ENCODE measurements at places on chromosomes 3 and 15.

GRCh38 chr3:115977866-115978265 is 354.6 kb downstream of the GAP43 start:
- no peak for DNase-seq

DNA sequence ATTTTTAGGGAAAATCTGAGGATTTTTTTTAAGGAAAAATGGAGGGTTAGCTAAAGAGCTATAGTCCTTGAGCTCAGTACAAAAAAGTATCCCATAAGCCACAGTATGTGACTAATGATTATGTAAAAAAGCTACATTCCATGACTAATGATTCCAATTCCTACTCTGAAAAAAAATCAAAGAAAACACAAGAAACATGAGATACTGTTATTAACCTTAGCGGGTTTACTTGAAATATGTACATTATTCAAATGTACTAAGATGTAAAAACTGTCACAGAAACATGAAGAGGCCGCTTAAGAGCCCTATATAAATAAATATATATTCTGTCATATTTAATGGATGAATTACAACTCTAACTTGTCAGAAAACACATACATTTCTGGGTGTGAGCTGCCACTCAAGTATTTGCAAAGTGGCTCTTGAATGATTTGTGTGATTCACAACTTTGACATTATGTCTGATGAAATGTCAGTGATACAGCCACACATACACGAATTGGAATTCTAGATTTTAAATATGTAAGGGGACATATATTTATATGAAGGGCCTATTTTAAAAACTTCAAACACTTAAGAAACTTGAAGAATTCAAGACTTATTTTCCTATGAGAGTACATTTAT is 518.7 kb upstream of the SUCLG2 start:
- DNase-seq = no peak

DNA sequence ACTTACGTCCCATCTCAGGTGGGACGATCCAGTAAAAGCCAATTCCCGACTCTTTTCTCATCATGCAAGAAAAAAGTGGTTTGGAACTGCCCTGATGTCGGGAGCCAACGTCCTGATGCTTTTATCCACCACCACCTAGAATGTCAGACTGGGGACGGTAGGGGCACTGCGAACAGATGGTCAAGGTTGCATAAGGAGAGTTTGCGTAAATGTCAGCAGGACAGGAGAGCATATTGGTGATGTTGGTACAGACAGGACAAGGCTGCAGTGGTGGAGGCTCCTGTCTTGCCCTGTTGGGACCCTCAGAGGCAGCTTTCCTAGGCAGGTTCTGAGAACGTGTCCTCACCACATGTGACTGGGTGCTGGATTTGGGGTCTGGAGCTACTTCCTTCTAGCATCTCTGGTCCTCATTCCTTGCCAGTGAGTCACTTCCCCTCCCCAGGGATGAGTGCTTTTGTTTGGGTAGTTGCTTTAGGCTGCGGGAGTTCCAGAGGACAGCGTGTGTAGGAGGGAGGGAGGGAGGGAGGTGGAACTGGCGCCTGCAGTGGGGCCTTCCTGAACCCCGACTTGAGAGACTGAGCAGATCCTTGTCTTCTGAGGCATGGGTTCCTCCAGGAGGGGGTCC is 21.0 kb downstream of the THSD4 start:
- no peak for DNase-seq

DNA sequence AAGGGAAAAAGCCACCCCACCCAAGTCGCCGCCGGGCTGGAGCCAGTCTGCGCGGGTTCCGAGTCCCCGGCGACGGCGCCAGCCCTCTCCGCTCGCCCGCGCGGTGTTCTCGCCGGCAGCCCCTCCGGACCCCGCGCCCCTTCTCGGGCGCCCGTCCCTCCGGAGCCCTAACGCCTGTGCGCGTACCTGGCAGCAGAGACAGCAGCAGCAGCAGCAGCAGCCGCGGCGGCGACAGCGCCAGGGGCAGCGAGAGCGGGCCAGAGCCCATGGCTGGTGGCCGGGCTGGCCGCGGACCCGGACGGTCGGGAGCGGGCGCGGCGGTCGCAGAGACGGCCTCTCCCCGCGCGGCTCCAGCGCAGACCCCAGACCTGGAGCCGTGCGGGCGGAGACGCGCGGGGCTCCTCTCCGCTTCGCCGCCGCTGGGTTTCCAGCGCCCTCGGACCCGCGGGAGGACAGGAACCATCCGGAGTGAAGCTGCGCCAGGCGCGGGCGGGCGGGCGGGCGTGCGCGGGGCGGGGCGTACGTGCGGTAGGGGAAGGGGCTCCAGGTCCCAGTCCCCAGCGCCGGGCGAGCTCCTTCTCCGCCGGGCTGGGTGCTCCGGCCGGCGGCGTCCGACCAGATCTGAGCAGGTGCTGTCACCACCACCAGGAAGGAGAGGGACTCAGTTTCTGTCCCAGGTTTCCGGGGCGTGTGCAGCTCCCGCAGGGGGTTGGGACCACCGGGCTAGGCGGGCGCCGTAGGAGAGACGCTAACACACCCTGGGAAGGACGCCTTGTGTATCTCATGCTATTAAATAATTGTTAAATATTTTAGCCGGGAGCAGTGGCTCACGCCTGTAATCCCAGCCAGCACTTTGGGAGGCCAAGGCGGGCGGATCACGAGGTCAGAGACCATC is at the start of gene CHRNA3:
Gene CHRNA3 (minus strand): TSS at position 470 of the 895 bp plus-strand sequence. CDS start 202 bp downstream, at position 268.
- DNase-seq = no peak

- DNase-seq = no peak
Observed at GRCh38 chr3:100954990-100955389, 38.2 kb downstream of the ABI3BP start.

GRCh38 chr15:73928971-73929627 is 2.8 kb downstream of the LOXL1 start:
- no peak for DNase-seq

- no peak for DNase-seq
Observed at GRCh38 chr3:183503746-183504145, 51.8 kb downstream of the KLHL6 start.

- DNase-seq = no peak
Observed at GRCh38 chr3:172124271-172124670, 84.9 kb downstream of the FNDC3B start.

- no peak for DNase-seq
Observed at GRCh38 chr3:180704532-180704931, 25.2 kb upstream of the CCDC39 start.

All from cortex of kidney (tissue), 1 donor.